Activated T-cell treated with anti-CD3 and anti-CD28 coated beads for 1 hour (primary cell): ENCODE measurements at places on chromosomes 2 and 18.

DNA sequence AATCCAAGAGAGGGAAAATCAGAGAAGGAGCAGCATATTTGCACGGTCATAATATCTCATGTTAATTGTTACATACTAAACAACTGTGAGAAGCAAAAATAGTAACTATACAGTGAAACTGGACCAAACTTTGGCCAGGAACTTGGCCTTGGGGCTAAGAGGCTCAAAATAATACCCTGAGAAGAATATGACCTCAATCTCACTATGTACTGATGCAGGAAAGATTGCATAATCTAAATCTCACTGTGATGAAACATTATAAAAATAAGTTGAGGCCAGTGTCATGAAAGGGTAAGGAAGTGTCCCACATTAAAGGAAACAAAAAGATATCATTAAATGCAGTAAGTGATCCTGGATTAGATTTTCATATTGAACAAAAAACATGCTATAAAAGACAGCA, 36.5 kb downstream of the ZRANB3 start:
- no peak for DNase-seq

GRCh38 chr2:207938415-207938814, 86.9 kb downstream of the PLEKHM3 start:
- DNase-seq = no peak

GRCh38 chr2:59882279-59882678, 671.2 kb downstream of the BCL11A start:
- DNase-seq = no peak

- no peak for DNase-seq
These were observed 64.4 kb upstream of the REV1 start for GRCh38 chr2:99554238-99554637.

DNA sequence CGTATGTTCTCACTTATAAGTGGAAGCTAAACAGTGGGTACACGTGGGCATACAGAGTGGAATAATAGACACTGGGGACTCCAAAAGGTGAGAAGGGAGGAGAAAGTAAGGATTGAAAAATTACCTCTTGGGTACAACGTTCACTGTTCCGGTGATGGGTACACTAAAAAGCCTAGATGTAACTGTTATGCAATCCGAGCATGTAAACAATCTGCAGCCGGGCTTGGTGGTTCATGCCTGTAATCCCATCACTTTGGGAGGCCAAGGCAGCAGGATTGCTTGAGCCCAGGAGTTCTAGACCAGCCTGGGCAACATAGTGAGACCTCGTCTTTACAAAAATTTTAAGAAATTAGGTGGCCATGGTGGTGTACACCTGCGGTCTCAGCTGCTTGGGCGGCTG, 33.1 kb upstream of the TTR start:
- DNase-seq = no peak

DNA sequence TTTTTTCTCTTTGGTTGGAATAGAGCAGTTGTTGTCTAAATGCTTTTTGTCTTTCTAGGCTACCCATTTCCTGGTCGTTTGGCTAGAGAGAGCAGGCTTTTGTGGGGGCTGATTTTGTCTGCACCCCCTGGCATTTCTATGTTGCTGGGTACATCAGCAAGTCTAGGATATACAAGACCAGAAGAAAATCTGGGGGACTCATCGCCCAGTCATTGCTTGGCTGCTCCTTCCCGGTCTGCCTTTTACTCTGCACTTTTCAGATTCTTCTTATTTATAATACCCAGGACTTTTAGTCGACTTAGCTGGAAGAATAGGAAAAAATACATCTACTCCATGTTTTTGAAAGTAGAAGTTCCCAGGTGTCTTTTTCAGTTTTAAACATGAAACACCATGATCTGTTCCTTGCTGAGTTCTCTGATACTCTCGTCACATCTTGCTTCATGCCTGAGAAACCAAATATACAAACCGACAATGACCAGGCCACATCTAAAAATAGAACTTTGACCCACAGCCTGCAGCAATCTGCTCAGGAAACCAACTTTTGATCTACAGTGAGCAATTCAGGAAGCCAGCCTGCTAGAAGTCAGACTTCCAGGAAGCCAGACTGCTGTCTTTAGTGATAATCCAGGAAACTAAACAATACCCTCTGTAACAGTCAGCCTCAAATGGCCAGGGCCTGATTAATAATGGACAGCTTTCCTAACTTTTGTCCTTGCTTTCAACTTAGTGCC, 163.8 kb upstream of the MEX3C start:
- no peak for DNase-seq

- DNase-seq = no peak
These were observed 218.2 kb upstream of the CELF4 start for GRCh38 chr18:37783771-37784170.

DNA sequence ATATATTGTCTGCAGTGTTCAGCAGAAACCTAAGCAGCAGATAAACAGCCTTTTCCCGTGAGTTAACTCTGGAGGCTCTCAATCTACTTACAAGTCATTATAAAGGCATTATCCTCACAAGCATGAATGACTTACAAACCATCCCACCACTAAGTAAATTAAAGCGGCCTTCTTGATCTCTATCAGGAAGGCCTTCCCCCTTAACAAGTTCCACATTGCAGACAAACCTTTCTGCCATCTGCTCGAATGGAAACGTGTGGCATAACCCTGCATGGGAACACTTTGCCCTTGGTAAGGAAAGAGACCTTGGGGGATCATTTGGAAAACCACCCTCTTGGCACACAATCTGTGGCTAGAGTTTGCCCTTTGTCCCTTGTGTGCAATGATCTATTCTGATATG, 199.5 kb downstream of the OSR1 start:
- DNase-seq = no peak

DNA sequence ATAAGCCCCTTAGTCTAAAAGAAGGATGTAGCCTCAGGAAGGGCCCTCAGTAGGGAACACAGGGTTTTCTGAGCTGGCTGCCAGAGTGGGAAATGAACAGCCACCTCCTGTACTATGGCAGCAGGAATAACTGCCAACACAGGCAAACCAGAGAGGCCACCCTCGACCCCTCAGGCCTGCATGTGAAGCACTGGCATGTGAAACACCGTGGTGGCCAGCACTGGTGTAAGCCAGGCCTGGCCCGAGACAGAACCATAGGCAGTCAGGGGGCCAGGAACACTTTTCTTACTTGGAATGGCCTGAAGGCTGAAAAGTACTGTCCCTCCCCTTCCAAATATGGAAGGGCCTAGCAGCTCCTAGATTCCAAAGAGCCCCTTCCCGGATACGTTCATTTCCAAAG, 28.2 kb downstream of the SFXN5 start:
- no peak for DNase-seq
